ENCODE measurements at places on chromosomes 3 and 15.

GRCh38 chr15:41219381-41219780 is 11.2 kb downstream of the EXD1 start:
- no peak for DNase-seq

GRCh38 chr3:127137113-127137512 is 55.8 kb upstream of the PRR23E start:
- no peak for DNase-seq

DNA sequence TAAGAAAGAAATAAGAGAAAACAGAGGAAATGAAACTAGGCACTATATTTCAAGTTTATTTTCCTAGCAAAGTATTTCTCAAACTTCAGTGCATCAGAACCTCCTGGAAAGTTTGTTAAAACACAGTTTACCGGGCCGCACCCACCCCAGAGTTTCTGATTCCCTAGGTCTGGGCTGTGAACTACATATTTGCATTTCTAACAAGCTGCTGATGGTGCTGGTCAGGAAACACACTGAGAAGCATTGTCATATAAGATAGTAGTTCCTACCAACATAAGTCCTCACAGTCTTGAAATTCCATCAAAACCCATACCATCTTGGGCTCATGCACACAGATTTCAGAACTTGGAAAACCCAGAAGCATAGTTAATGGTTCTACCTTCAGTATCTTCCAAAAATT is 8.3 kb downstream of the SLC9A9 start:
- no peak for DNase-seq

DNA sequence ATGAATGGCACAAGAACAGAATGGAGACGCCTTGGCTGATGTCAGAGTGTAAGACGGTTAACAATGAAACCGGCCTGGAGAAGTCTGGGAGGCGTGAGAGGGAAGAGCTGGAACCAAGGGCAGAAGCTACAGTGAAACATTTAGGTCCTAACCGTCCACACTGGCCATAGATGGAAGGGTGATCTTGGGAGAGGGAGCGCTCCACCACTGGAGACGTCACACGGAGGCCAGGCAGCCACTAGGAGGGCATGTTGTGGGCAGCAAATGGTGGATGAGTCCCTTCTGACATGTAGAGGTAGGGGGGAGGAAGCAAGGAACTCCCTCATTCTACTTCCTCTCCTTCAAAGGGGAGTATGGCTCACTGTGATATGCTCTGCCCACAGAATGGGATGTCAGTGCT is 23.8 kb downstream of the FEM1B start:
- no peak for DNase-seq

GRCh38 chr15:50162969-50163718 is 18.9 kb upstream of the SLC27A2 start:
- no peak for DNase-seq

- no peak for DNase-seq
Measured at GRCh38 chr3:149967086-149967685, 3.5 kb downstream of the PFN2 start.

GRCh38 chr3:129598000-129598381 is 8.5 kb downstream of the PLXND1 start:
- no peak for DNase-seq

DNA sequence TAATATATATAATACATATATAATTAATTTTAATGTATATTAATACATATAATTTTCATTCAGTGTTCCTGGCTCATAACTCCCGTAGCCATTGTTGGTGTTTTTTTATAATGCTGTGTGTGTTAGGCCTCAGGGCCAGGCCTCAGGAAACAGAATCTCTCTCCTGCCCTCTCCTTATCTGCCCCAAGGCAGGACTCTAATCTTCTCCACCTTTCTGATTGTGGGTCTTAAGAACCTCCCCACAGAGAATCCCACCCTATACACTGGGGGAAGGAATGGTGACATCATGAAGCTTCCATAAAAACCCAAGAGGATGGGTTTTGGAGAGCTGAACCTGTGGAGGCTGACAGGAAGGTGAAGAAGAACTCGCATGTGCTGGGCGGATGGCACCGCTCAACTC is 4.0 kb upstream of the FMN1 start:
- no peak for DNase-seq

All from activated T-cell treated with anti-CD3 and anti-CD28 coated beads, Interleukin-2, amount 50 U/mL, for 1 hour (primary cell).